ENCODE measurements at places on chromosomes 7 and 10.

DNA sequence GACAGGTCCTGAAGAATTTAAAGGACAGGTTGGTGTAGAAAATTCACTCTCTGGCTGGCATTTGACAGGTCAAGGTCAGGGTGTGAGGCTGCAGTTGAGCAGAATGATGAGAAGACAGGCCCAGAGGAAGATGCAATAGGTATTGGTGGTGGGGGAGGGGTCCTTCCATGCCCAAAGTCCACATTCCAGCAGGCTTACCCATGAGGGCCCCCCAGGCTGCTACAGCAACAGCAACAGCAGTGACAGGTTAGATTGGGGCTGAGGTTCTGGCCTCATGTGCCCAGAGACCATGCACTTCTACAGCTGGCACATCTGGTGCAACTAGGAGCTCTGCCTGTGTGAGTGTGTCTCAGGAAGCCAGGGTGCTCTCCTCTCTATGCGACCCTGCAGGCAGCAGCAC, 223.5 kb upstream of the GHITM start:
- DNase-seq, result no peak

- DNase-seq, result no peak
These were observed 284.7 kb upstream of the AKR1E2 start for GRCh38 chr10:4541292-4541691.

- DNase-seq, result no peak
These were observed 126.0 kb upstream of the RET start for GRCh38 chr10:42950606-42951485.

DNA sequence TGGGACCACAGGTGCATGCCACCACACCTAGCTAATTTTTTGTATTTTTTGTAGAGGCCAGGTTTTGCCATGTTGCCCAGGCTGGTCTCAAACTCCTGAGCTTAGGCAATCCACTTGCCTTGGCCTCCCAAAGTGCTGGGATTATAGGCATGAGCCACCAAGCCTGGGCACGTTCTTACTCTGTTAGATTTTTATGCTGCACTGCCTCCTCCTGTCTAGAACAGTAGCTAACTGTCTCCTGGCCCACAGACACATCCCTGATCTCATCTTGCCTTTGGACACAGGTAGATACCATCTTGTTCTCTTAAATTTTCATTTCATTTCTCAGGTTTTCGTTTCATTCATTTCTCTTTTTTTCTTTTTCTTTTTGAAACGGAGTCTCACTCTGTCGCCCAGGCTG, 41.1 kb downstream of the BLVRA start:
- DNase-seq, result no peak

DNA sequence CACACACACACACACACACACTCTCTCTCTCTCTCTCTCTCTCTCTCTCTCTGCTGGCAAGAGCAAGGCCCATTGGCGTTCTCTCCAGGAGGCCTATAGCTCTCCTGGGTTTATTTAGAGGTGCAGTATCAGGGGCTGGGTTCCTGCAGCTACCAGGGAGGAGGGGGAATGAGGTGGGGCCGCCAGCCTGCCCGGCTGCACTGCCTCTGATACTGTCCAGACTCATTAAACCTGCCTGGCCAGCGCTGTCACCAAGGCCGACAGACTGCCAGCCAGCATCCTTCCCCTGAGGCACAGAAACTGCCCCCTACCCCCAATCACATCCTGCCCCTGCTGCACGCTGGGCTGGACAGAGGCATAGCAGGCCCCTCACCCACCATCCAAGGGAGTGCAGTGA, 4.3 kb downstream of the PRRT4 start:
- DNase-seq, result no peak
